Kidney (tissue), 22 donors: ENCODE measurements at places on chromosomes 5 and 9.
A peak's percentile ranks its signal among the peaks of the same experiment; 100 is the strongest.

DNA sequence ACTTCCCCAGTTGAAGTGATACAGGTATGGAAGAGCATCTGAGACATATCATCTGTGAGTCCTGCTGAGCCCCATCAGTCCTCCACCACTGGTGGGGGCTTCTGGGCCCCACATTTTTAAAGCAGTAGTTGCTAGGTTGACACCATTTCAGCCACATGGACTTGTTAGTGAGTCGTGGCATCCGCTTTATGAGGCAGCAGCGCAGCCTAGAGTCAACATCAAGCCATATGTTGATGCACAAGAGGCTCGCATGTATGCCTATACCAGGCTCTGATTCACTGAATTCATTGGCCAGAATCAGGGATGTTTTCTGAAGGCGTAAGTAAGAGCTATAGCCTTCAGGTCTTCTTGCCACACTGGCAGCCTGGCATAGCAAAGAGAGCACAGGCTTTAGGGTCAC lies 26.8 kb downstream of the ZNF346 start:
- no peak for DNase-seq

GRCh38 chr5:24353016-24353415 lies 291.8 kb downstream of the CDH10 start:
- no peak for DNase-seq

GRCh38 chr5:1641560-1642166 lies 117.9 kb upstream of the LPCAT1 start:
- peak; percentile 89 for DNase-seq

DNA sequence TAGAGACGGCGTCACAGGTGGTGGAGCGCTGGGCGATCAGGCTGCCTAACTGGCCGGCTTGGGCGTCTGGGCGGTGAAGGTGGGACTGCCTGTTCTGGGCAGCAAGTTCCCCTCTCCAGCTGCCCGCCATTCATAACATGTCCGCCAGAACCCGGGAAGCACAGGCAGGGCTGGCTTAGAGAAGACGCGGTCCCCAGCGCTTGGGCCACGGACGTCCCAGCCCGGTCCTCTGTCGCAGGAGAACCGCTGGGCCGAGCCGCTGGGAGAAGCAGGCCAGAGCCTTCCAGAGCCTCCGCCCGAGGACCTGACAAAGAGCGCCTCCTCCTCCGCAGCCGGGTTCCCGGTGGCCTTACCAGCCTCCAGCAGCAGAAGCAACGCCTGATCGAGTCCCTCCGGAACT lies 15.2 kb upstream of the HAND1 start:
- no peak for DNase-seq

GRCh38 chr5:180082633-180083420 lies 11.3 kb upstream of the RNF130 start:
- no peak for DNase-seq

DNA sequence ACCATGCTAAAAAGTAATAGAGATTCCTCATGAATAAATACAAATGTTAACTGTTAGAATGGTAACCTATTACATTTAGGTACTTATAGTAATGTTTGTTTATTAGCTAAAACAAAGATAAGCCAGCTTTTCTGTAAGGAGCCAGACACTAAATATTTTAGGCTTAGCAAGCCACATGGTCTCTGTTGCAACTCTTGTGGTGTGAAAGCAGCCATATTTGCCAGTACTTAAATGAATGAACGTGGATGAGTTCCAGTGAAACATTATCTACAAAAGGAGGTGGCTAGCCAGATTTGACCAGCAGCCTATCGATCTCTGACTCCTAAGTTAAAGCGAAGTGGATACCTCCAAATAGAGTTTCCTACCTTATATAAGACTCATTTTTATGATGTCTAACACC lies 331.6 kb downstream of the CDH12 start:
- no peak for DNase-seq

GRCh38 chr5:118921866-118922265 lies 66.5 kb downstream of the DTWD2 start:
- DNase-seq = no peak

DNA sequence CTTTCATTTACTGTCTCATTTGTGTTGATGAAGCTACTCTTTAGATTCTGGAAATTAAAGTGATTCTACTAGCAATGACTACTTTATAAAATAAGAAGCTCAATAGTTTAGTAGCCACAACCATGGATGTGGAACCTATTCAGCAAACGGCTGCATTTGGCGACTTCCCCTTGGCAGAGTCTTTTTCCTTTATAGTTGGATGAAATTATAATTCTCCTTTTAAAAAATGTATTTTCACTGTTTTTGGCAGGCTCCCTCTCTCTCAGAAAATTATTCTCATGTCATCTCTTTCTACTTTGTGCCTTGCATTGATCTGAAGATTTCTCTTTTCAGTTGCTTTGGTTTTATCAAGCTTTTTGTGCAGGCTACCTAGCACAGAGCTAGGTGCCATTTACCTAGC lies 50.6 kb upstream of the KCNN2 start:
- DNase-seq = no peak

DNA sequence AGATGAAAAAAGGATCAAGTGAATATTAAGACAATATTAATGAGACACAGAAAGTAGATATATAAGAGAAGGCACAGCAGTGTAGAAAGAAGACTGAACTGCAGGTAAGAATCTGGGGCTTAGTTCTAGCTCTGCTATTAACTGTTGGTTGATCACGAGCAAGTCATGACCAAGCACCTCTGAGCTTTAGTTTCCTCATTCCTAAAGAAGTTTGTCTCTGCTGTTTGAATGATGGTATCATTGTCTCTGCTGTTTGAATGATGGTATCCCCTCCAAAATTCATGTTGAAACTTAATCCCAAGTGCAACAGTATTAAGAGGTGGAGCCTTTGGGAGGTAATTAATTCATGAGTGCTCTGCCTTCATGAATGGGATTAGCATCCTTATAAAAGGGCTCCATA lies 2.5 kb upstream of the NME5 start:
- no peak for DNase-seq

DNA sequence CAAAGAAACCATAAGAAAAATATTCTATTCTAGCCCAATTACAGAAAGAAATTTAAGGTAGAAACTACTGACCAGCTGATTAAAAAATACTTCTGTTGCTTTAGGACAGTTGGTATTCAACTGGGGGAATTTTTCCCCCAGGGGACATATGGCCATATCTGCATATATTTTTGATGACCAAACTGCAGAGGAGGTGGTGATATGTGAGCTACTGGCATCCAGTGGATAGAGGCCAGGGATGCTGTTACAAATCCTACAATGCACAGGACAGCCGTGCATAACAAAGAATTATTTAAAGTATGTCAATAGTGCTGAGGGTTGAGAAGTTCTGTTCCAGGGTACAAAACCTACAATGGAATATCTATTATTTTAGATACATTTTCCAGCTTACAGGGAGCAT lies 24.0 kb downstream of the ZFR start:
- DNase-seq = no peak

- DNase-seq = peak; percentile 86
Observed at GRCh38 chr5:55232985-55233928, at the start of gene CCNO. Gene CCNO, minus strand, starts transcription at chr5:55233608. Its CDS starts 85 bp downstream, at chr5:55233523.

GRCh38 chr9:21580636-21581378 lies 98.7 kb upstream of the IFNE start:
- no peak for DNase-seq

- peak; percentile 60 for DNase-seq
Observed at GRCh38 chr5:35246900-35247647, 16.8 kb upstream of the PRLR start.

GRCh38 chr5:56862909-56863308 lies 46.5 kb upstream of the SETD9 start:
- DNase-seq = no peak
